Activated naive CD8-positive, alpha-beta T cell treated with anti-CD3 and anti-CD28 coated beads, Interleukin-2, amount 10 ng/mL, durations not matched to agents 7 days and 5 days (primary cell): ENCODE measurements at places on chromosomes 7 and 10. TPM values are rescaled to one million over a fixed set of nuclear protein-coding genes. Genes with fewer than 3 reads are reported as not detected.

Gene LIPK
- total RNA-seq = not detected

Gene EZH2
- total RNA-seq = 76.6 TPM

Gene NPFFR1
- total RNA-seq = 0.03 TPM

Gene KCNMA1
- total RNA-seq = 0.54 TPM

Gene ABCB1
- total RNA-seq = 35.0 TPM

Gene KCNIP2
- 4.1 TPM for total RNA-seq

Gene UTF1
- not detected for total RNA-seq

Gene ASB10
- not detected for total RNA-seq

Gene HTR5A
- total RNA-seq = not detected

Gene NOS3
- total RNA-seq = 15.8 TPM

Gene CPA5
- total RNA-seq = 8.7 TPM
